ENCODE measurements at places on chromosomes 3 and 15.

DNA sequence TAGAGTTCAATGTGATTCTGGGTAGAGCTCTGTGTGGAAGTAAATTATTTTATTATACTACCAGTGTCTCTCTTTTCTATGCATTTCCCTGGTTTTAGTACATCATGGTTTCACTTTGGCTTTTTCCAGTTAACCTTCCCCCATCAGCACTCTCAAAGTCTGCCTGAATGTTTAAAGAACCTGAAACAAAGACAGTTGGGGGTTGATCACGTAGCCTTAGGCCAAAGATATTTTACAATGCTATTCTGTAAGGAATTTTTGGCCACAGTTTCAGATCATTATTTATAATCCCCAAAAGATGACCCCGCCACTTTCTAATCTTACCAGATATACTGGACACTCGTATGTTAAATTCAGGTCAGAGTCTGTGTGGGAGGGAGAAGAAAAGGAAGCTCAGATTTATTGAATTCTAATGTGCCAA, 156.3 kb upstream of the TMC3 start:
- no peak for DNase-seq

- no peak for DNase-seq
These were observed 144.4 kb upstream of the RARB start for GRCh38 chr3:25283613-25284012.

DNA sequence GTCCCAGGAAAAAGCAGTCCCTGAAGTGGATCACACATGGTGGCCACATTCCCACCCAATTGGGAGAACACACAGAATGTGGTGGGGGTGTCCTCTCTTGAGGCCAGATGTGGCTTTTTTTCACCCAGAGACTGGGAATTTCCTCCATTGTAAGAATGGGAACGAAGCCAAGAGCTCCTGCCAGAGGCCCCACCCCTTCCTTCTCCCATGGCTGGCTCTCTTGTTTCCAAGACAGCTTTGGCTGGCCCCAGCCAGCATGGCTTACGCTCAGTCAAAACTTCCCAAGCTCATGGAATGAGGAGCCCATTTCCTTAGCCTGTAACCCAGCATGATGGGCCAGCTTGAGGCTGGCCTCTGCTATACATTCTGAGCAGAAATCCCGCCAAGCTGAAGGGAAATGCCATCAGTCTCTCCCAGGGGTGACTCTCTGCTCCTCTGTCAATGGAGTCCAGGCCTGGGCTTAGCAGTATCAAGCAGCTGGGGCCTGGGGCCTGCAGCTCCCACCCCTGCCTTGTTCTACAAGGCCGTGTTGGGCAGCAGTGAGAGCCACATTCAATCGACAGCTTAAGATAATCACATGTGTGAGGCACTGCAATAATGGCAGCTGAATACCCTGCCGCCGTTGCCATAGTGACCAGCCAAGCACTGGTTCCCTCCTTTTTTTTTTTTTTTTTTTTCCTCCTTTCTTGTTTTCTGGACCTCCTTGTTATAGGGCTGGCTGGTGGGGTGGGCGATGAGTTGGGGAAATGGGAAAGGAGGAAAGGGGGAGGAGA, 142.4 kb downstream of the EPHB1 start:
- no peak for DNase-seq

- no peak for DNase-seq
These were observed 13.3 kb downstream of the CAV3 start for GRCh38 chr3:8746780-8747345.

GRCh38 chr3:128379367-128380160, 87.1 kb downstream of the DNAJB8 start:
- no peak for DNase-seq

DNA sequence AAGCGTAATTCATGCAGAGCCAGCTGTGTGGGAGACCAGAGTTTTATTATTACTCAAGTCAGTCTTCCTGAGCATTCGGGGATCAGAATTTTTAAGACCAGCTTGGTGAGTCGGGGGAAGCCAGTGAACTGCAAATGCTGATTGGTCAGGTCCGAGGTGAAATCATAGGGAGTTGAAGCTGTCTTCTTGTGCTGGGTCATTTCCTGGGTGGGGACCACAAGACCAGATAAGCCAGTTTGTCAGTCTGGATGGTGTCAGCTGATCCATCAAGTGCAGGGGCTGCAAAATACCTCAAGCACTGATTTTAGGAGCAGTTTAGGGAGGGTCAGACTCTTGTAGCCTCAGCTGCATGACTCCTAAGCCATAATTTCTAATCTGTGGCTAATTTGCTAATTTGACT, 228.1 kb upstream of the ATP10A start:
- no peak for DNase-seq

- no peak for DNase-seq
These were observed 25.8 kb downstream of the LRRN1 start for GRCh38 chr3:3825035-3825434.

DNA sequence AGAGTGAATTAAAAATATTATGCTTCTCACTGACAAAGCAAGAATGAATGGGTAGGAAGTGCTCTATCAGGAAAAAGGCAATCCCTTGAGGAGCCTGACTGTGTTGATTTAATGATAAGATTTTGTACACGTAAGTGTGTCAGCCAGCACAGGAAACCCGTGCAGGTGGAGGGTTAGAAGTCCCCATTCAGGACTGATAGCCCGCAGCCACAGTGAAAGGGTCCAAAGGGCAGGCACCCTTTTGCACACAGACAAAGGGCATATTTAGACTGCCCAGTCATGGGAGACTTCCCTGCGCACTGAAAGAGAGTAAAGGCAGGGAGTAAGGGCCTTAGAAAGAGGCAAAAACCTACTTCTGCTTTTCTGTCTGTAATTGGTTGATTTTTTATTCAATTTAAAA, 26.4 kb upstream of the SKIL start:
- DNase-seq, result no peak

DNA sequence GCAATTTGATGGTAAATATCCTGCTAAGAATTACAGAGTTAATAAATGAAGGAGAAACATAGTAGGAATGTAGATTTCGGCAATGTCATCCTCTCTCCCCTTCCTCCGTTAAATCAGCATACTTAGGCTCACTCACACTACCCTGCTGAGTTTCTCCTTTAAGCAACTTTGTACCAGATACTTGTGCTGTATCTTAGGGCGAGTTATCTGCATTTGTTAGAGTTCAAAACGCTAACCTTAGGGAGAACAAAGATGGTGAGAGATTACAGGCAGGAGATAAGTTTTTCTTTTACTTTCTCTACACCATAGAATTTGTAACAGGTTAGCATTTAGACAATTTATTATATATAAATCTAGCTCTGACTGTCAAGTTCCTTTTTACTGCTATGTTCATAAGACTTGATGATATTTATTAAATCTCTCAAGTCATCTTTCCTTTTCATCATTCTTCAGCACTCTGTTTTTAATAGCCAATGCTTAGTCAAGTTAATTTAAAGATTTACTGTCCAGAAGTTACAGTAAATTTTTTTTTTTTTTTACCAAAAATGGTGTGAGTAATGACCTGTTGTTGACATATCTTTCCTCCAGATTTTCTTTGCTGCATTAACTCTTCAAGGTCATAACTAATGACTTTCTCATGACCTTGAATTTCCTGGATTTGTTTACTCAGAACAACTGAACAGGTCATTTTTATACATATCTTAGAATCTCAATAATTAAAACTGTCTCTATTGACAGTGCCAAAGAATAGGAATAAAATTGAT, 22.2 kb downstream of the SUCNR1 start:
- no peak for DNase-seq

DNA sequence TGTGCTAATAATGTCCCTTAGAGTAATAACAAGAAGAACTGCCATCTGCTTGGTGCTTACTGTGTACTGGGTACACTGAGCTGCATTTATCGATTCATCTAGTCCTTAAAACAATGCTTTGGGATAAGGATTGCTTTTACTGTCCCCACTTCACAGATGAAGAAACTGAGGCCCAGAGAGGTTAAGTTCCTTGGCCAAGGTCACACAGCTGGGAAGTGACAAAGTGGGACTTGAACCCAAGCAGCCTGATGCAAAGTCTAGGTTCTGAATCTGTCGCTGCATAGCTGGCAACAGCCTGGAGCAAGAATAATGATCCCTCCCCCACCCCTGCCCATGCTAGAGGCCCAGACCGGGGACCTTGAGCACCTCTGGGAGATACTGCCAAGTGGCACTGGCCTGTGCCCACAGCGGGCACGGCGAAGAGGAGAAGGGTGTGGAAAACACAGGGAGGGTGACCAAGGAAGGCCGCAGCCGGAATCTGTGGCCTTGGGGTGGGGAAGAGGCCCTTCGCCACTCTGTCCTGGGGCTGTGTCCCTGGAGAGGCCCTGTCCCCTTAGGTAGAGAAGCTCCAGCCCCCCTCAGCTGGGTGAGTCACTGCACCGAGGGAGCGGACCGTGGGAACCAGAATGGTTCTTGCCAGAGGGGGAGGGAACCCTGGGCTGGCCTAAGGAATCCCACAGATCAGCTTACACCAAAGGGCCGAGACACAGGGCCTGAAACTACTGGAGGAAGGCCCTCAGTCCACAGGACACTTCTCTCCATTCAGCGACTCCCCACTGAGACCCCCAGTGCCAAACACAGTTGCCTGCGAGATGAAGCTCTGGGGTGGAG, 3.5 kb downstream of the PLXND1 start:
- no peak for DNase-seq

- DNase-seq, result no peak
These were observed 57.8 kb downstream of the MEGF11 start for GRCh38 chr15:66195621-66196230.

GRCh38 chr3:114626751-114627150, 332.9 kb downstream of the TIGIT start:
- no peak for DNase-seq

- DNase-seq, result no peak
These were observed 137.9 kb upstream of the PRR20G start for GRCh38 chr3:127425505-127426443.

DNA sequence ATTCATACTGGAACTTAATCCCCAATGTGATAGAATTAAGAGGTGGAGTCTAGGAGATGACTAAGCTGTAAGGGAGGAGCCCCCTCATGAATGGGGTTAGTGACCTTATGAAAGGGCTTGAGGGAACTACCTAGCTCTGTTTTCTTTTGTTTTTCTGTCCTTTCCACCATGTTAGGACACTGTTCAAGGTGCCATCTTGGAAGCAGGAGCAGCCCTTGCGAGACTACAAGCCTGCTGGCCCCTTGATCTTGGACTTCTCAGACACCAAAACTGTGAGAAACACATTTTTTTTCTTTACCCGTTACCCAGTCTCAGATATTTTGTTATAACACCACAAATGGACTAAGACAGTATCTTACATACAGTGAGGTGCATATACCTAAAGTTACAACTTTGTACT, 26.5 kb downstream of the GOLGA6A start:
- no peak for DNase-seq

DNA sequence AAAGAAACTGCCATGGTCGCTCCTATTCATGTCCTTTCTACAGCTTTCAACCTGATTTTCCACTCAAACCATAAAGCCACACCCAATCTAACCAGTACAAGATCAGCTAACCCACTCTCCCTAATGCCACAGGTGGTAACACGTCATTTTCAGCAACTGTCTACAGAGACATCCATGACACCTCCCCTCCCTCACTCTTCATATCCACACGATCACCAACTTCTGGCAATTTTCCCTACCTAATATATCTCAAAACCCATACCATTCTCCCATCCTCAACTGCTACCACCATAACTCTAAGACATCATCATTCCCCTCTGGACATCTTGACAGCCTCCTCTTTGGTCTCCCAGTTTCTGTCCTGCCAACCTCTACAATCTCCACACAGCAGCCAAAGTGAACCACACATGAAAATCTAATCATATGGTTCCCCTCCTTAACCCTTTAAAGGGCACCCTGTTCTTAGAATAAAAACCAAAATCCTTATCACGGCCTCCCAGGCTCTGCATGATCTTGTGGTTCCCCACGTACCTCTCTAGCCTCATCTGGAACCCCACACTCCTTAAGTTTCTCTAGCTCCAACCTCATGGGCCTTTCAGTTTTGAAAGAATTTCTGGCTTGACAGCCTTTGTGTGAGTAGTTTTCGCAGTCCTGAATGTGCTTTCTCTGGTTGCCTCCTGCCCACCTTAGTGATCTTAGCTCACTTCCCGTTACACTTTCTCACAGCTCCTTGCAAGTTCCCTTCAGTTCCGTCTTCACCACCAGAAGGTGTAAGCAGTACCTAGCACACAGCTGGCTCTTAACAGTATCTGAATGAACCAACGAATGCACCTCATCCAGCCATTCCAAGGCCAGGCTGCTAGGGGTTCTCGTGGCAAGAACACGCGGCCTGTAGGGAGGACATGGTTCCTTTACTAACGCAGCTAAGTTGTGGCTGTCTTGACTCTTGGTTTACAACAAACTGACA, 33.4 kb downstream of the SPINK8 start:
- DNase-seq, result no peak

- no peak for DNase-seq
These were observed 11.6 kb upstream of the HGD start for GRCh38 chr3:120693439-120694171.

- DNase-seq, result no peak
These were observed 168.7 kb downstream of the POTEB3 start for GRCh38 chr15:21271566-21271965.

GRCh38 chr3:52238193-52238760, 681 bp downstream of the TWF2 start:
- no peak for DNase-seq

- DNase-seq, result no peak
These were observed 145.1 kb upstream of the THRB start for GRCh38 chr3:24639481-24640329.

DNA sequence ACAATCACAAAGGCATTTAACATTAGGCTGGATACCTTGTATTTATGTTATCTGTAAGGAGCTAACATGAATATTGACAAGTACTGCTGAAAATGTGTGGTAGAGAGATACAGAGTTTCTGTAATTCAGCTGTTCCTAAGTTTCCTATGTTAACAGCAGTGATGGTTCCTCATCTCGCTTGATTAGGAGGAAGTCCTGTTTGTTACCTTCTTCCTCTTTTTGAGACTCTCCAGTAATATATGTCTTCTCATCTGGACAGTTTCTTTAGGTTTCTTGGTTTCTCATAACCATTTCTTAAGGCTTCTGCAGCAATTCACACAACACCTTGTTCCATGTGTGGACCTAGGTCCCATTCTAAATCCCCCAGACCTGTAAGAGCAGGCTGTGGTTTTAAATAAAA, 11.4 kb upstream of the PEX5L start:
- DNase-seq, result no peak

GRCh38 chr3:36380221-36381031, at the start of gene STAC:
Gene STAC (plus strand): TSS chr3:36380504. CDS start chr3:36380644, 140 bp downstream.
- DNase-seq, result no peak

GRCh38 chr3:58164906-58165821, 45.6 kb downstream of the DNASE1L3 start:
- no peak for DNase-seq

Data from NCI-H1694 (cell line).